SW480 (cell line): ENCODE measurements at places on chromosomes 12 and 14.

- DNase-seq: no peak
Measured at GRCh38 chr12:29396774-29397173, 15.8 kb upstream of the ERGIC2 start.

DNA sequence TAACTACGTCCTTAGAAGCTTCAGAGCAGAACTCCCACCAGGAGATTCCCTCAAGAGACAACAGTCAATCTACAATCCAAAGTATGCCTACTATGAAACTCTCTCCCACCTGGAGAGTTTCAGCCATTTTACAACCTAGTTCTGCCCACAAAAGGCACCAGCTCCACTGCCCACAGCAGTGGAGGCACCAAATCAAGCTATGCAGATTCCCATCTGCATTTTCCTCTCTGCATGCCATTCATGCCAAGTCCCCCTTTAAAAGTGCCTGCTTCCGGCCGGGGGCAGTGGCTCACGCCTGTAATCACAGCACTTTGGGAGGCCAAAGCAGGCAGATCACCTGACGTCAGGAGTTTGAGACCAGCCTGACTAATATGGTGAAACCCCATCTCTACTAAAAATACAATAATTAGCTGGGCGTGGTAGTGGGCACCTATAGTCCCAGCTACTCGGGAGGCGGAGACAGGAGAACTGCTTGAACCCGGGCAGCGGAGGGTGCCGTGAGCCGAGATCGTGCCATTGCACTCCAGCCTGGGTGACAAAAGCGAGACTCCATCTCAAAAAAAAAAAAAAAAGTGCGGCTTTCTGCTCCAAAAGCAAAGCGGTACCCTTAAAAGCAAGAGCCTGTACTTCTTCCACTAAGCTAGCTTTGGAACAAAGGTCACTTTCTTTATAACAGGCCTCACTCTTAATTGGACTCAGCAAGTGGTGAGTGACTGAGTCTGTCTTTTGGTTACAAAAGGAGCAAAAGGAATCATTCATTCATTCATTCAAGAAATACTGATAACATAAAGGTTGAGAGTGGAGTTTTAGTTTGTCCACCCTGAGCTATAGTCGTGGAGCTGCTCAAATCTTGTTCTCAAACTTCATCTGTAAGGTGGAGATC is 10.1 kb upstream of the DLGAP5 start:
- DNase-seq: no peak

DNA sequence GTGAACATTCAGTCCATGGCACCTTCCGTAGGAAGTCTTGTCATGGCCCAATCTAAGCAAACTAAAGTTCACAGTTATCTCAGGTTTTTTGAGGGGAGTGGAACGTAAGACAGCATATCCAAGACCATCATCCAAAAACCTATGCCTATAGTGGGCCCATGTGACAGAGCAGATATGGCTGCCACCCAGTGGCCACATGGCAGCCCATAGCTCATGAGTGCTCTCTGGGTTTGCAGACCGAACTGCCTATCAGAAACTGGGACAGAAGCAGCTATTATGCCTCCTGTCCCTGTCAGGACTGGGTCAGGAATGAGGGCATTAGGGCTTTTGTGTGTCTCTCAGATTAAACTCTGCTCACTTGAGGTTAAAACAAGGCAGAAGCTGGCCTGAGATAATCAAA is 503.7 kb downstream of the NRXN3 start:
- DNase-seq: no peak

GRCh38 chr12:123938679-123939480 is 33.8 kb downstream of the CCDC92 start:
- no peak for DNase-seq
